ENCODE measurements at places on chromosomes 3 and 15.

DNA sequence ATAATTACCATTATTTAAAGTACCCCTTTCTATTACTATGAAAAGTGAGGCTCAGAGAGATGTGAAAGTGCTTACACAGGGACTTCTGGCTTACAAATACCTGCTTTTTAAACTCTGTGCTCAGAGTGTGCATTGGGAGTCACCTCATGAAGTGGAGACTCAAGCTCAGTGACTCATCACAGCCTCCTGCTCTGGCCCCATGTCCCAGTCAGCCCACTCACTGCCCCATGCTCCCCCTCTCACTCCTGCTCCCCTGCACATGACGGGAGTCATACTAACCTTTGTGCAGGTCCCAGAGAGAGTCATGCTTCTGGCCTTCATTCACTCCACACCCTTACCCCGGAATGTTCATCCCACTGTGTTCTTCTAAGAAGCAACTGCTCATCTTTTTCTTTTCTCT, 20.2 kb downstream of the CCR1 start:
- DNase-seq: no peak

DNA sequence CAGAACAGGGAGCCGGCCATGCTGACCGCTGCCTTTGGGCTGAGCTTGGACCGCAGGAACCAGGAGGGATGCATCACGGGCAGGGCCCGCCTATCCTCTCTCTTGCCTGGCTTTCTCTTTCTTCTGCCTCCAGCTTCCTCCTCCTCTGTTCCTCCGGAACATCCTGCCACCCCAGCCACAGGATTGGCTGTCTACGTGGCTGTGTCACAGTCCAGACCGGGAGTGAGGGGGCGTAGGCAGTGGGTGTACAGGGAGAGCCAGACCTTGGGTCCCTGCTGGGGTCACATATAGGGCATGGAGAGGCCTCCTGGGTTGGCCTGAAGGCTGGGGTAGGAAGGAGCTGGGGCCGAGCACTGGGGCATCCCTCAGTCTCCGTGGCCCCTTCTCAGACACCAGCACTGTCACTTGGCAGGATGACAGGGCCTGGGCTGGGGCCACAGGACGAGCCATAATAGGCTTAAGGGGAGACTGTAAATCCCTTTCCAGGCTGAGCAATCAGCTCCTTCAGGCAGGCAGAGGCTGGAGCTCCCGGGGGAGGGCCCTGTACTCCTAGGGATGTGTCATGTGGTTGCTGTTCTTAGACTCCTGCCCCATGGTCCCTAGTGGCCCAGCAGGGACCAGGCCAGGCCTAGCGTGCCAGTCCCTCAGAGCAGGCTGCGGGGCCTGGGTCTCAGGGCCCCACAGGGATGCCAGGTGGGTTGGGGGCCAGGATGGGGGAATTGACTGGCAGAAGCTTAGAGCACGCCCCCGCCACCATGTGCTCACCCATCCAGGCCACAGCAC, 25.4 kb downstream of the LINGO1 start:
- DNase-seq: no peak

GRCh38 chr3:114994554-114995341, 152.3 kb downstream of the ZBTB20 start:
- no peak for DNase-seq

DNA sequence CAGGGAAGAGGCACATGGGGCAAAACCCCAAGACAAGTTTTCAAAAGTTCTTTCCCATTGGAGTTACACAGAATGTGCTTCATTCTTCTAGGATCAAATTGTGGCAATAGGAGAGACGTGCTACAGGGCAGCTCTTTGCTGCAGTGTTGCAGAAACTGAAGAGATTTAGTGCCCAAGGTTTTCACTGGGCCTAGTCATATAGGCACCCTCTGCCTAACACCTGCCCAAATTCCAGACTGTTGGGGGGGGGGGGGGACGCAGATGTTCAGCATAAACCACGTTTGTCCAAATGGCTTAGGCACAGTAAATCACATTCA, 346.8 kb upstream of the ZNF717 start:
- no peak for DNase-seq

DNA sequence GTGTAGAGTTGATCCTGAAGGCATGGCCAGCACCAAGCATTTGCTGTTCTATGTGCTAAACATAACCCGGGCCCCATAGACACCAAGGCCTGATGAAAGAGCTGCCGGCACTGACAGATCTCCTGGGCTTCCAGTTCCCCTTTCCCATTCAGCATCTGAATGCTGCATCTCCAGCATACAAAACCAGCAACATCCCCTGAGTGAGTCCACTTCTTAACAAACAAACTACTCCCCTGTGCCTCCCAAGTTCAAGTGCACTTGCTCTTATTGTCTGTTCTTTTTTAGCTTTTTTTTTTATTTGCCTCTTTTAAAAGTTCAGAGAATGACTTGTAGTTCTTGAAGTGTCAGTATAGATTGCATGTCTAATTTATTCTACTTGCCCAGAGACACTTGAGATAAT, 156.0 kb downstream of the EDEM1 start:
- DNase-seq: no peak

DNA sequence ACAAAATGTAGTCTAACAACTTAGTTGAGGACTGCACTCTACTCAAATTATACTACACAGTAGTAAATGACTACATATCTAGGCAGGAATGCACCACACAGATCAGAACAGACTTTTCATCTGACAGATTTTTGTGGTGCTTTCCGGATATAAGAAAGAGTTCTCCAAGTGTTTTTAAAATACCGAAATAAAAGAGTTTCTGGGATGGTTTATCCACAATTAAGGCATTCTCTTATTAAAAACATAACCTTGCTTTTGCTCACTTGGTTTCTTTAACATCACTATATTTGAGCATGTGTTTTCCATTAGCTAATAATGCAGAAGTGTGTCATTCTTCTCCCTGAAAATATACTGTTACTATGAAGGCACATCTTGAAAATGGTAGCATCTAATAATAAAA, 132.9 kb downstream of the MAGI1 start:
- no peak for DNase-seq

DNA sequence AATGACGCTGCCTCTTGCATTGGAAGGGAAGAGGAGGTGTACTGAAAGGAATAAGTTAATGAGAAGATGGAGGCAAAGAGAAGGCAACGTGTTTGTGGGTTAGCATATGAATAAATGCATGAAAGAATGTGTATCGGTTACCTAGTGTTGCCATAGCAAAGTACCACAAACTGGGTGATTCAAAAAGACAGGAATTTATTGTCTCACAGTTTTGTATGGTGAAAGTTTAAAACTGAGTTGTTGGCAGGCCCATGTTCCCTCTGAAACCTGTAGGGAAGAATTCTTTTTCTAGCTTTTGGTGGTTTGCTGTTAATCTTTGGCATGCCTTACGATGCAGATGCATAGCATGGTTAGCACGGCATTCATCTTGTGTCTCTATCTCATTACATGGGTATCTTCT, 729.9 kb downstream of the MECOM start:
- DNase-seq: no peak

DNA sequence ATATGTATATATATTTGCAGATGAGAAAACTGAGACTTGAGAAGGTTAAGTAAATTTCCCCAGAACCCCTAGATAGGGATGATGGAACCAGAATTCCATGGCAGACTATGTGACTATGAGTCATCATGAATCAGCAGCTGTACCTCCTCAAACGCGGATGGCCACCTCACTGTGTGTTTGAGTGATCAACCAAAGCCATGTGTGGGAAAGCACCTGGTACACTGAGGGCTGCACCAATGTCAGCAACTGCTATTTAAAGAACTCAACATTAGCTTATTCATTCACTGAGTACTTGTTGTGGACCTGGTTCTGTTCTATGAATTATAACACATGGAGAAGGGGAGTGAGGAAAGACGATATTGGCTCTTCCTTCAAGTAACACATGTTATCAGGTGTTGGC, 377.0 kb downstream of the GAP43 start:
- DNase-seq: peak; percentile 41

DNA sequence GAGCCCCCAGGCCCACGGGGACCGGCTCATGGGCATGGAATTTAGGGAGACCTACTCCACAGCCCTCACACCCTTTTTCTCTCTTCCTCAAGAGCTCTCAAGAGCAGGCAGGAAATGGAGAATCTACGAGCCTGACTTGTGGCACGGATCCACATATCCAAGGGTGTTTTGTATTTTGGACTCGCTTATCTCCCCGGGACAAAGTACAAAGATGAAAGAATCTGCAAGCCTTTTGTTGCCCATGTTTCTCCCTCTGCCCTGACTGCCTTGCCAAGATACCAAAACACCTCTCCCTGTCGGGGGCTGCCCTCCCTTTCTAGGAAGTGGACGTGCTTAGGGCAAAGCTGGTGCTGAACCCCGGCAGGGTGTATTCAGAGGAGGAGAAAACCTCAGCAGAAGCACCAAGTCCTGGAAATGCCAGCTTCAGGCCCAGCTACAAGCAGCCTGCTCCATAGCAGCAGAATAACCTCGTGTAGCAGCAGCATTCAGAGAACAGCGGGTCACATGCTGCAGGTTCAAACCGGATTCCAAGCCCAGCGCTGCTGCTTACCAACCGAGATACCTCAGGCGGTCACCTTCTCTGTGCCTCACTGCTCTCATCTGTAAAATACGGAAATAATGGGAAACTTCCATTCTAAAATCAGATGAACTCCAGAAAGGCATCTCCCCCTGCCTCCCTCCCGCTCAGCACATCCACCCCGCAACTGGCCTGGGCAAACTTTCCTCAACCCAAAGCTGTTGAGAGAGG, 35.2 kb downstream of the DNASE1L3 start:
- no peak for DNase-seq

- no peak for DNase-seq
Observed at GRCh38 chr3:69149586-69149985, 27.2 kb upstream of the LMOD3 start.

DNA sequence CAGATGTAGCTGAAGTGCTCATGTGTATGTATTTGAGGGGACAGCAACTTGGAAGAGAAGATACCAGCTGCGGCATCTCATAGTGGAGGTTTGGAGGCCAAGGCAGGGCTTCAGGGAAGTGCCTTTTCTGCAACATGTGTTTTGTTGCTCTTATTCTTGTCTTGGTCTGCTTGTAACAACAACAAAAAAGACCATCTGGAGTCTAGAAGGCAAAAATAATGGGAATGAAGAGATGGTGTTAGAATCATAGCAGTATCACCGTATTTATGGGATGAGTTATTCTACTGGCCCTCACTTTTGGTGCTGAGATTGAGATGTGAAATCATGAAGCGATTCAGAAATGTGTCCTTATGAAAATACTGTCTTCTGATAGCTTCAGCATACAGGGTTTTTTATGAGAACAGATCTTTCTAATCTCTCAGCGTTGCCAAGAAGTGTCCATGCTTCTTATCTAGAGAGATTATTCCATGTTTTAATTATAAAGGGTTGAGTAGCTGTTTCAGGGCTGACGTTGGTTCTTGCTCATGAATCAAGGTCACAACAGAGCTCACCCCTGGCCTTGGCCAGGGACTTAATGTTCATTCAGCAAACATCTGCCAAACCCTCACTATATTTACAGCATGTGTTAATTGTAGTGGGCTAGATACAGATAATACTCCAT, 58.0 kb downstream of the ITPR1 start:
- DNase-seq: no peak

DNA sequence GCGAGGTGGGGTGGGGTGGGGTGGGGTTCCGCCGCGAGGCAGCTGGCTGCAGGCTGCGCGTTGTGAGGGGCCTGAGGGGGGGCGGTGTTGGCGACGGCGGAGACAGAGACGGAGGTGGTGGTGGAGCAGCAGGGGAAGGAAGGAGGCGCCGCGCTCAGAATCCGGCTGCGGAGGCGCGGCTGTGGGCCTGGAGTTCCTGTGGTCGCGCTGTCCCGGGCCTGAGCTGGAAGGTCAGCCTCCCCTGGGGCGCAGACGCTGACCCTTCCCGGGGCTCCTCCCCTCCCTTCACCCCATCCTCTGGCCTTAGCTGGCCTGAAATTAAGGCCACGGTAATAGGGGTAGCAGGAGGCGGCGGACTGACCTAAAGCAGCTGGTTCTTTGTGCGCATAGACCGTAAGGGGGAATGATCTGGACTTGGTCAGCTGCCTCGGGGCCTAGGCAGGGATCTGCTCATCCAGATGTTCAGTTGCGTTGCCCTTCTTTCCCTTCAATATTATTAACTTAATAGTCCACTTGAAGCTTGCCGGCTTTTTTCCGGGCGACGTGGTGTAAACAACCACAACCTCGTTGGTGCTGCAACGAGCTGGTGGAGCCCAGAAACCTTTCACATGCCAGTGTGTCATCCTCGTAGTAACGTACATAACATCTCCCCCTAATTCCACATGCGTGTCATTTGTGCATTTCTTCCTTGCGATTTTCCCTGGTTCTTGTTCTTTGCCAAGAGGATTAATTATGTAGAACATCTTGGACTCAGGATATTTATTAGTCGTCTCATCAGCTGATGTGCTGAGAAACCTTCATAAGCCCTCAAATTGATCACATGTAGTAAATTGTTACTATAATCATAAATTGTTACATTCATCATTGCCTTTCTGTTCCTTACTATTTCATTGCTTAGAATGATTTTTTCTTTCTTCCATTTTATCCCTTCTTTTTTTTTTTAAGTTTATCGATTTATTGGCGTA, 626 bp downstream of the SEC62 start:
- peak; percentile 56 for DNase-seq

DNA sequence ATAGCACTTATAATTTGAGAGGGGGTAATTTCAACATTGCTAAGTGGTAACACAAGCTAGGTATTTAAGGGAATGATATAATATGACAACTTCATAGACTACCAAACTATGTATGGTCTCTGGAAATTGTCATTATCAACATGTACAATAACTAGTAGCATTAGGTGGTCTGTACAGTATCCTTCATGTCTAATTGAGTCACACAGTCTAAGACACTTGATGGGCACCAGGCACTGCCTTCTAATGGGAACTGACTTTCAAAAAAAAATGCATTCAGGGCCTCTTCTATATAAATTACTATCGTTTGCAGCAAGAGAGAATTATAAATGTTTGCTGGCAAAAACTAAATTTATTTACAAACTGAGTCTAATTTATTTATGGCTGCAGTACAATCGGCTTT, 271.8 kb downstream of the MECOM start:
- no peak for DNase-seq

GRCh38 chr3:136920904-136921611, 36.7 kb upstream of the IL20RB start:
- no peak for DNase-seq

- DNase-seq: no peak
Observed at GRCh38 chr15:85999658-86000057, 80.0 kb upstream of the AGBL1 start.

DNA sequence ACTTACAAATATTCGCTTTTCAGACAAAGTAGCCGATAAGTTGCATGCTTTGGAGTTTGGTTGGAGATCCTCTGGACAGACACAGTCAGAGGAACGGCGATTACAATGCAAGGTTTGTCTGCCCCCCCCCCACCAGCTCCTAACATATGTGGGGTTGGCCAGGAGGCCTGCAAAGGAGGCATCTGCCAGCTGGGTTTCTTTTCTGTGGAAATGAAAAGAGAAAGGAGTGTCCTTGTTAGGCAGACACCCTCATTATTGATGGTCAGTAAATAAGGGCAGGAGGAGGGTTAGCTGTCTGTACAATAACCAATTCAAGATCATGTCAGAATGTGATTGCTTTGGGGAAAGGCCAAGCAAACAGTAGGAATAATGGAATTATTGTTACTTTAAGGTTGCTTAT, 49.1 kb downstream of the TLNRD1 start:
- peak; percentile 86 for DNase-seq

Measured in Ammon's horn (tissue), 1 donor.